HepG2 (cell line): ENCODE measurements at places on chromosomes 12 and 14.

- peak; percentile 28 for DNase-seq
Measured at GRCh38 chr12:114903083-114903691, 219.2 kb upstream of the TBX3 start.

- no peak for DNase-seq
Measured at GRCh38 chr12:132507656-132508490, 17.9 kb downstream of the FBRSL1 start.

GRCh38 chr12:9221483-9221882 is 13.3 kb upstream of the PZP start:
- no peak for DNase-seq

- no peak for DNase-seq
Measured at GRCh38 chr14:46940611-46941010, 289.0 kb upstream of the RPL10L start.

GRCh38 chr12:109776624-109777023 is 56.6 kb downstream of the TRPV4 start:
- DNase-seq = no peak

- DNase-seq = no peak
Measured at GRCh38 chr14:29749829-29750228, 177.8 kb downstream of the PRKD1 start.

DNA sequence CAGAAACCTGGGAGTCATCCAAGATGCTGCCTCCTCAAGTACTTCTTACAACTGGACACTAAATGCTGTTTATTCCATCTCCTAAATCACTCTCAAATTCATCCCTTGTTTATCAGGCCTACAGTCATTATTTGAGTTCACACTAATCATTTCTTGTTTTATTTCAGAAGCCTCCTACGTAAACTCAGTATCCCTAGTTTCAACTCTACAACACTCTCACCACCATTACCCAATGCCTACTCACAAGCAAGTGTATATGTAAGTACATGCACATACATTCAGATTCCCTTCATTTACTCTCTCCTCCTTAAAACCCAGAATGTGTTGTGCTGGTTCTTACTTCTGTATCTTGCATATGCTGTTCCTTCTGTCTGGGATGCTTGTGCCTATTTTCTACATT is 43.0 kb downstream of the DDHD1 start:
- no peak for DNase-seq

- DNase-seq = no peak
Measured at GRCh38 chr12:113815031-113815430, 151.1 kb downstream of the RBM19 start.

GRCh38 chr14:23937203-23937602 is 16.4 kb upstream of the DHRS4 start:
- no peak for DNase-seq

DNA sequence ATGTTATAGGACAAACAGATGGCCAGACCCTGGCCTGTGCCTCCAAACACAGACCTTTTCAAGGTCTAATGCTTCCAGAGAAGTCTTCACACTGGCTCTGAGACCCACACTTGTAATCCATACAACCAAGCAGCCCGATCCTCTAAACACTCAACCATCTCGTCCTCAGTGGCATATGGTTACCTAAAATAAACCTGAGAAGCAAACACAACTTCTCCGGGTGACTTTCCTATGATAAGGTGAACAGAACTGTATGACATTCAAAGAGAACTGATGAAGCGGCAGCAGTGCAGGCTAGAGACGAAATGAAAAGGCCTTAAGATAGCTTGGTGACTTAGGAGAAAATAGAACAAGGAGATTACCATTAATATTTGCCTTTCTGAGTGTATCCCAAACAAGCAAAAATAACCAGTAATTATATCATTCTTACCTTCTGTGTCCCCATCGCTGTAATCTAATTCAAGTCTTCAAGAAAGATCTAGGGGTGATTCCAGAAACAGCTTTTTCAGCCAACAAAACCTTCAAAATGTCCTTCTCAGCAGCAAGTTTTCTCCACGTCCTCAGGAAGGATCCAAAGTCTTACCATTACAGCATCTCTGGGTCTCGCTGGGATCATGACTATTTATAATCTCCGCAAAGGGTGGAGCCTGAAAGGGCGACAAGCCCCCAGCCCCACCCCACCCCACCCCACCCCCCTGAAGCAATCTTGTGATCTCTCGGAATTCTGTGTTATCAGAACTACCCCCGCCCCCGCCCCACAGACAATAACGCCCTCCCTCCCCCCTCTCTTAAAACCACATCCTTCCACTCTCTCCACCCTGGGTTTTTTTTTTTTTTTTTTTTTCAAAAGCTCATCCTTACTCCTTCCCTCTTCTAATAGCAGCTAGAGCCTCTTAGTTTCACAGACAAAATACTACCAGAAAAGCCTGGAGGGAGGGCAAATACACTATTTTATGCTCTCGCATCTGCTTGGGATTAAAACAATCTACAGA is at the start of gene SLC2A3:
SLC2A3 (minus strand) TSS at position 598 of the 992 bp plus-strand sequence; CDS start at position 445, 153 bp downstream.
- DNase-seq = peak; percentile 84

- DNase-seq = no peak
Measured at GRCh38 chr12:105522166-105522825, 191.8 kb downstream of the C12orf75 start.

DNA sequence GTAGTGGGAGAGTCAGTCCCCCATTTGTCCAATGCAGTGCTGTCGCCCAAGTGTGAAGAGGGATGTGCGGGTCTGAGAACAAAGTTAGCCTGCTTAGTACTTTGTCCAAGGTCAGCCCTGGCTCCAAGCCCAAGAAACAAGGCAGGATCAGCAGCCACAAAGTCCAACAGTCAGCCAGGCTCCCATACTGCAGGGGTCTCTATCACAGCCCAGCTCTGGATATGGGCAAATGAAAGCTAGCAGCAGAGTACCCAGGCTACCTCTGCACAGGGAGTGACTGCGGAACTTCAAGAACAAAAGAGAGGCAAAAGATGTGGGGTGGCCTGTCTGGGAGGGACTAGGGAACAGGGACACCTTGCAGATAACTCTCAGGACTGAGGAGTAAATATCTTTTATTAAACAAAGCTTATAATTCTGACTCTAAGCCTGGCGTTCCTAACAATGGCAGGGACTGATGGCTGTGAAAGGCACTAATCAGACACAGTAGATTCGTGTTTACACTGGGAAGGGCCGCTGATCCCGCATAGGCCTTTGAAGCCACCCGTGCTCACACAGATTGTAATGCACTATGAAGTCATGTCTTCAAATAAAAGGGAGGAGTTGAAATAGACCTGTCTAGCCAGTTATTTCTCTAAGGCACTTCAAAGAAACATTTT is 91.0 kb upstream of the EEA1 start:
- peak; percentile 98 for DNase-seq

- no peak for DNase-seq
Measured at GRCh38 chr14:22485178-22485577, 103.8 kb downstream of the DAD1 start.

- no peak for DNase-seq
Measured at GRCh38 chr12:52703424-52703823, at the start of gene KRT77. Gene KRT77, minus strand, starts transcription at chr12:52703524. Its CDS starts 90 bp downstream, at chr12:52703434.

GRCh38 chr14:49863487-49864281 is 11.1 kb upstream of the NEMF start:
- no peak for DNase-seq

- no peak for DNase-seq
Measured at GRCh38 chr14:102805371-102805891, 28.2 kb downstream of the TRAF3 start.

- peak; percentile 19 for DNase-seq
Measured at GRCh38 chr14:105196265-105196960, 15.3 kb upstream of the NUDT14 start.

GRCh38 chr14:69685716-69686115 is 74.3 kb downstream of the SUSD6 start:
- peak; percentile 62 for DNase-seq

DNA sequence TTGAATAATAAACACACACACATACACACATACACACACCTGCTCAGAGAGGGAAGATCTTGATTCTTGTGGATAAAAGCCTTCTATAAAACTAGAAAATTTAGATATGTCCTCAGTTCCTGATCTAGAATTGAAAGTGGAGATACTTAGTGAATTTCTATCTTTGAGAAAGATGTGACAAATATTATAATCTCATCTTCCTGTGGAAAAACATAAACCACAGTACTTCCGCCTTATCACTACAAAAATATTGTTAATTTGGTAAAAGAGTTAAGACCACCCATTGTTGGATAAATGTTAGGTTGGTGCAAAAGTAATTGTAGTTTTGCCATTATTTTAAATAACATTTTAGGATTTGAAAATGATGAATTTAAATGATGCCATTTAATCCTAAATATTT is at the start of gene KLRK1:
KLRK1 (minus strand) TSS at position 138 of the 400 bp plus-strand sequence. CDS start 1,231 bp downstream, outside the sequence.
- no peak for DNase-seq

DNA sequence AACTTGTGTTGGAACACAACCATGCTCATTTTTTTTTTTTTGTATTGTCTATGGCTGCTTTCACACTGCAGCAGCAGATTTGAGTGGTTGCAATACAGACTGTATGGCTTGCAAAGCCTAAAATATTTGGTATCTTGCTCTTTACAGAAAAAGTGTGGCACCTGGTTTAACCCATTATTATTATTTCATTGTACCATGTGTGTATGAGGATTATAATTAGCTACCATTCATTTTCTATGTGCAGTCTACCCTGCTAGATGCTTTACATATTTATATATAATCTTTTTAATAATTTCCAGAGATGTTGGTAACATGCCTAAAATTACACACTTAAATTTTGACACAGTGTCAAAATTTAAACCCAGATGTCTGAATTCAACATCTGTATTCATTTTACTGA is 37.7 kb downstream of the SPATS2 start:
- no peak for DNase-seq

DNA sequence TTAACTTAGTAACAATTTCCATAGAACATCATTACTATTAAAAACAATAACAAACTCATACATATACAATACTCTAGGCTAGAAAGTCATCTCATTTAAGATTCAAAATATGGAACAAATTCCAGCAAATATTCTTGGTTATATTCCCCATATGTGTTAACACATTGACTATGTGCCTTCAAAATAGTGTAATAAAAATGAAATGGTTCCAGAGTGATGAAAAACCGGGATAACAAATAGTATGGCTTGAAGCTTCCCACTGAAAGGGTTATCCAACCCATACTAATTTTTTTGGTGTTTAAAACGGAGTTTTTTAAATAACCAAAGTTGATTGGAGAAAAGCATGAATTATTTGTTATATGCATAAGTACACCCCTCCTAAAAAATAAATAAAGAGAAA is 5.3 kb downstream of the LRIG3 start:
- DNase-seq = no peak

GRCh38 chr12:57751432-57751787 is 700 bp downstream of the CDK4 start:
- no peak for DNase-seq

DNA sequence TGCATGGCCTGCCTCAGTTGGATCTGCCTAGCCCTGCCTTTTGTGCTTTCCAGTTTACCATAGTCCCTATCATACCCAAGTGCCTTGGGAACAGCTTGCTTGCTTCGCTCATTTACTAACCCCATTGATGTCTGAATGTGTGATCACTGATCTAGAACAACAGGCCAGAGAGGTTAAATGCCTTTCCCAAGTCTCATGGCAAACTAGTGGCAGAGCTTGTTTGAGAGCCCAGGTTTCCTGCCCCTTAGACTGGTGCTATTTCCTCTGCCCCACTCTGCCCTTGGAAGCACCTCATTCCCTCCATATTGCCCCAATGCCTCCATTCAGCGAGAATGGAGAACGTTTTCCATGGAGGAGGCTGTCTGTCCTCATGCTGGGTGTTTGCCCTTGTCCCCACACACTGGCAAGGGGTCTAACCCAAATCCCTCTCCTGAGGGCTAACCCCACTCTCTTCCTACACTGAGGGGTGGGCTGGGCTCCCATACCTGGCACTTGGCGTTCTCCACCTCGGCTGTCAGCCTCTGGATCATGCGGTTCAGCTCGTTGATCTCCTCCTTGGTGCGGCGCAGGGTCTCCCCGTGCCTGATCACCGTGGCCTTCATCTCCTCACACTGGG is 19.8 kb downstream of the KRT7 start:
- DNase-seq = no peak

GRCh38 chr12:129241852-129242251 is 388.6 kb downstream of the GLT1D1 start:
- no peak for DNase-seq

- DNase-seq = peak; percentile 67
Measured at GRCh38 chr14:64720131-64720576, 15.9 kb downstream of the PLEKHG3 start.

DNA sequence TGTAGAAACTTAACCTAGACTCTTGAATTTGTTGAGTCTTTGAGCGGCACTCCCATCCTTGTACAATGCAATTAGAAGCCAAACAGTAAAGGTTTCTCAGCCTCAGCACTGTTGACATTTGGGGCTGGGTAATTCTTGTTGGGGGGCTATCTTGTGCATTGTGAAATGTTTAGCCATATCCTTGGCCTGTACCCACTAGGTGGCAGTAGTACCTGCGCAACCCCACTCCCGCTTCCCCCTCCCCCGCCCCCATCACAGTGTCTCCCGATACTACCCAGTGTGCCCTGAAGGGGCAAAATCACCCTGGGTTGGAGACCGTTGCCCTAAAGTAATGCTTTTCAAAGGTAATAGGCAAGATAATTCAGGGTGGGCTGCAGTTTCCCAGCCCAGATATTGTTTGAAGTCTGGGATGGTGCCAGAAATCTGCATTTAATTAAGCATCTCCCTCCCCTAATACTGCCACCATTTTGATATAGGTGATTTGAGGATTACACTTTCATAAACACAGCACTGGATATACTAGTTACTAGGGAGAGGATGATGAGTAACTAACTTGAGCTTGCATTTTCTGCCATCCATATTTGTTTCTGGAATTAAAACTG is 1.8 kb downstream of the COX6A1 start:
- DNase-seq = peak; percentile 65

- DNase-seq = no peak
Measured at GRCh38 chr12:31289441-31289840, 36.5 kb downstream of the SINHCAF start.

- no peak for DNase-seq
Measured at GRCh38 chr12:19751078-19751477, 311.8 kb downstream of the AEBP2 start.

- DNase-seq = no peak
Measured at GRCh38 chr12:105032703-105033357, 46.7 kb downstream of the NOPCHAP1 start.

DNA sequence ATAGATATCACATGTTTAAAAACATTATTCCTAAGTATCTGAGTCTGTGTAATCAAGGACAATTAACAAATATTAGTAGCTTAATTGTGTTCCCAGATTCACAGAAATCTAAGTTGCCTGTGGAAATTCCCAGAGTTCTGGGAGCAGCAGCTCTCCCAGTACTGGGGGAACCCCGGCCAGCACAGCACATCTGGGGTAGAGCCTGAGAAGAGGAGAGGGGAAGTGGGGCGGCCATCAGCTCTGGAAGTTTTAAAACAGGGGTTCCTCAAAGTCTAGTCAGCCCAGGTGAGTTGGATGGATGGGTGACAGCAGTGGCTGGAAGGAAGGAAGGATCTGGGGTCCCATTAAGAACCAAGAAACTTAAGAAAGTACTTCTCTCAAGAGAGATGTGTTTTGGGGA is 24.6 kb downstream of the PRICKLE1 start:
- DNase-seq = no peak

DNA sequence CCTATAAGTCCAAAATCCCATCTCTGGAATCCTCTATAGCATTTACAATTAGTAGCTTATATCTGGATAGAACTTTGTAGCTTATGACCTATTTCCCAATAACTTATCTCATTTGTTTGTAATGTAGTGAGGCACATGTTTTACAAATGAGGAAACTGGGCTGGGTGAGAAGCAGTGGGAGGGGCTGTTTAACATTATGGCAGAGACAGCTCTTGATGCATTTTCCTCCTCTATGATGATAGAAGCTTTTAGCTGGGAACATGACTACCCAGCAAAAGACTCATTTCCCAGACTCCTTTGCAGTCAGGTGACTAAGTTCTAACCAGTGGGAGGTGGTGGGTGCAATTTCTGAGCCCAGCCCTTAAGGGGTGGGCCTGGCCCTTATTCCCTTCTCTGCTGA is 179.7 kb downstream of the TTC8 start:
- DNase-seq = no peak
